Fibroblast of villous mesenchyme (primary cell): ENCODE measurements at places on chromosomes 6 and 20. TPM values are rescaled to one million over a fixed set of nuclear protein-coding genes. Genes with fewer than 3 reads are reported as not detected.

Gene PDE7B
- 1.7 and 3.9 TPM in 2 replicates for total RNA-seq

Gene PREX1
- total RNA-seq, result 23.8 and 57.4 TPM in 2 replicates

Gene SNAP91
- under 0.01 TPM in 1 of 2 replicates, not detected in the other for total RNA-seq

Gene TSPYL4
- total RNA-seq, result 16.4 and 18.0 TPM in 2 replicates

Gene MAS1
- not detected in 2 replicates for total RNA-seq

Gene SASH1
- total RNA-seq, result 39.7 and 58.9 TPM in 2 replicates

Gene MRS2
- total RNA-seq, result 25.1 and 38.4 TPM in 2 replicates

Gene NKAIN4
- not detected in 2 replicates for total RNA-seq

Gene RCAN2
- total RNA-seq, result 1.7 and 1.9 TPM in 2 replicates

Gene PKIB
- 12.2 and 13.8 TPM in 2 replicates for total RNA-seq

Gene FGD2
- total RNA-seq, result not detected in 2 replicates

Gene TFAP2C
- total RNA-seq, result 13.5 and 18.1 TPM in 2 replicates

Gene IL17F
- under 0.01 TPM in 1 of 2 replicates, not detected in the other for total RNA-seq

Gene ENPP1
- 6.0 and 8.4 TPM in 2 replicates for total RNA-seq

Gene BCAS1
- under 0.01 TPM in 2 replicates for total RNA-seq

Gene SCRT2
- total RNA-seq, result not detected in 2 replicates

Gene OTOR
- total RNA-seq, result not detected in 2 replicates

Gene HUS1B
- total RNA-seq, result 0.86 and 1.9 TPM in 2 replicates

Gene COL21A1
- under 0.01 and 0.64 TPM in 2 replicates for total RNA-seq

Gene TFAP2D
- not detected in 2 replicates for total RNA-seq

Gene MYO6
- 14.2 and 15.1 TPM in 2 replicates for total RNA-seq

Gene BTN1A1
- not detected in 2 replicates for total RNA-seq

Gene CNR1
- total RNA-seq, result not detected in 2 replicates

Gene ZNF512B
- 13.8 and 15.8 TPM in 2 replicates for total RNA-seq

Gene LY6G6C
- total RNA-seq, result not detected in 2 replicates

Gene TCP11
- 0.32 TPM in 1 of 2 replicates, not detected in the other for total RNA-seq

Gene TMEM74B
- not detected in 2 replicates for total RNA-seq

Gene PDYN
- not detected in 2 replicates for total RNA-seq

Gene BACH2
- under 0.01 and 0.64 TPM in 2 replicates for total RNA-seq

Gene RIMS1
- 1.3 and 1.6 TPM in 2 replicates for total RNA-seq

Gene CST2
- not detected in 2 replicates for total RNA-seq

Gene TGM2
- total RNA-seq, result 1,041 and 2,020 TPM in 2 replicates

Gene GSTA2
- total RNA-seq, result not detected in 2 replicates

Gene OLIG3
- not detected in 2 replicates for total RNA-seq

Gene REPS1
- total RNA-seq, result 27.4 and 43.2 TPM in 2 replicates

Gene MDN1
- 19.0 and 27.2 TPM in 2 replicates for total RNA-seq

Gene PRDM13
- total RNA-seq, result not detected in 2 replicates

Gene TPBG
- total RNA-seq, result 47.5 and 67.0 TPM in 2 replicates

Gene GTSF1L
- total RNA-seq, result not detected in 2 replicates

Gene GPR63
- under 0.01 and 0.32 TPM in 2 replicates for total RNA-seq
